H9 (cell line): ENCODE measurements at places on chromosomes 1 and 21. TPM values are rescaled to one million over a fixed set of nuclear protein-coding genes. Genes with fewer than 3 reads are reported as not detected.

Gene KCNA3
- 0.68 and 0.92 TPM in 2 replicates for total RNA-seq

Gene GNG4
- 32.2 and 34.4 TPM in 2 replicates for total RNA-seq

Gene AMY1C
- total RNA-seq: not detected in 2 replicates

Gene RHOU
- total RNA-seq: 3.9 and 4.2 TPM in 2 replicates

DNA sequence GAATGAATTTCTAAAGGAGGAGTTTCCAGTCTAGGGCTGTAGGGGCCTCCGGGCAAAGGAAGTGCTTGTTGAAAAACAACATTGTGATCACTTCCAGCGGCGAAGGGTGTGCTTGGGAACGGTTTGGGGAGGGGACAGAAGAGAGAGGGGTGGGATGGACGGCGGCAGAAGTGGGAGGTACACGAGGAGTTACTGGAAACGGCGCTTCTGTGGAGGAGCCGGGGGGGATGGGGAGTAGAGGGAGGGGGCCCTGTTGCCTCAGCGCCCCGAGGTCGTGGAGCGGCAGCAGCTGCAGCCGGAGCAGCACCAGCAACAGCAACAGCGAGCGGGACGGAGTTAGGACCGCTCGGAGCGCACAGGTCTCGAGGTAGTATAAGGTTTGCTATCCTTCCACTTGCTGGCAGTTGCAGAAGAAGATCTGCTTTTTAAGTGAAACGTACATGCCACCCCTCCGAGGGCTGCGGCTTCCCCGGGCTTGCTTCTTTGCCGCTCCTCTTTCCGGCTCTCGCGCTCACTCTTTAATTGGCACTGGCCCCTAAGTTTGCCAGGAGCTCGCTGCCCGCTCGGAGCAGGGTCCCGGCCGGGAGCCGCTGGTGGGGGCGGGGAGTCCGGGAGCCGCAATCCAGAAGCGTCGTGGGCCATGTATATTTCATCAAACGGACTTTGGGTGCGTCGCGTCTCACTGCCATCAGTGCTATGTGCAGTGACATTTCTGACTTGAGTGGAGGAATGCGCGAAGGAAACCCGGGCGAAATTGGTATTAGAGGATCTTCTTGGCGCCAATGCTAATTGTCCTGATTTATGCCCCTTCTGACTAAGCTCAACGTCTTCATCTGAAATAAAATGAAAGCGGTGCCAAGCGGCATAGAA is 771 bp upstream of the NTNG1 start:
- H3K27me3 ChIP-seq: no peaks in the 10 kb centered on the region
- peak overlapping the region; percentile 93 for H3K4me3 ChIP-seq
- H3K27ac ChIP-seq: no peak overlapping the region
- H3K36me3 ChIP-seq: no peaks in the 10 kb centered on the region
- DNase-seq: peak; percentile 74
- no peaks in the 10 kb centered on the region for H3K4me1 ChIP-seq

GRCh38 chr1:84919461-84919970 is 26.5 kb upstream of the LPAR3 start:
- no peak overlapping the region for H3K27ac ChIP-seq
- no peaks in the 10 kb centered on the region for H3K4me1 ChIP-seq
- DNase-seq: no peak
